ENCODE measurements at places on chromosomes 1 and 21.
A peak's percentile ranks its signal among the peaks of the same experiment; 100 is the strongest.

GRCh38 chr1:50275566-50275965 lies 147.7 kb downstream of the DMRTA2 start:
- no peak for DNase-seq

GRCh38 chr21:38428211-38428610 lies 70.1 kb downstream of the ERG start:
- no peak for DNase-seq

GRCh38 chr1:172405912-172406311 lies 14.6 kb upstream of the C1orf105 start:
- no peak for DNase-seq

DNA sequence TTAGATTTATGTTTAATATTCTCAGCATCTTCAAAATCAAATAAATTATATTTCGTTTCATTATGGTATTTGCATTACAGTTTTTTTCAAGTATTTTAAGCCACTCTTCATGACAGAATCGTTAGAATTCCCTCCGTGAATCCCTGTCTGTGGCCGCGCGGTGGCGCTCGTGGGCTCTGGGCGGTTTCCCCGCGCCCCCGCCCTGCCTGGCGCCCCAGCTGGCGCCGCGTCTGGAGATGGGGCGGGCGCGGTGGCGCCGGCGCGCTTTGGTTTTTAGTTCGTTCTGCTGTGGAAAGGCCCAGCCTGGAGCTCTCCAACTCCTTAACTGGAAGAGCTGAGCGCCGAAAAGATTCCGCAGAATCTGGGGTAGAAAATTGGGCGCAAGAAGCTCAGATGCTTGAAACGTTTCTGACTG lies 25.7 kb downstream of the PRMT2 start:
- DNase-seq, result peak; percentile 53

- no peak for DNase-seq
Observed at GRCh38 chr21:19510057-19510456, 1106.5 kb upstream of the TMPRSS15 start.

GRCh38 chr1:156383023-156383422 lies 14.0 kb downstream of the RHBG start:
- peak; percentile 68 for DNase-seq

DNA sequence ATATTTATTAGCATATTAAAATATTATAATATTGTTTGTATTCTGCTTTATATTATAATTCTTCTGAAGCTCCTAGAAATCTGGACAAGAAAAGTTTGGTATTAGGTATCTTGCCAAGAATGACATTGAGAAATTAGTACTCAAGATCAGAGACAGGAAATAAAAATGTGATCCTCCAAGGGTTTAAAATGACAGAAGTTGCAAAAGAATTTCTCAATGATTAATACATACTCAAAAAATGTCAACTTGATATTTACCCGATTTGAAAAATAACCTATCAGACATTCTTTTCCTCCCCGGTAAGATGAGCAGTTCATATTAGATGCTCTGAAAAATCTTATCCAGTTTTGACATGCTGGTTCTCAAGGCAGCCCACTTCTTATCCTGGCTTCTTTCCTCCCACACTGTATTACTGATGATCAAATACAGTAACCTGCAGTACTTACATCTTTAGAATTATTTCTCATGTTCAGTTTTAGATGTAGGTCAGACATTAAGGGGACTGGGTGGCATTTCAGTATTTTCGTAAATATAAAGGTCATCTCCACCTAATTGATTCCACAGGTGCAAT lies 55.3 kb downstream of the CACHD1 start:
- no peak for DNase-seq

- DNase-seq, result no peak
Observed at GRCh38 chr21:20254964-20255363, 743.2 kb upstream of the NCAM2 start.

GRCh38 chr21:38956856-38957571 lies 151.3 kb downstream of the ETS2 start:
- no peak for DNase-seq

DNA sequence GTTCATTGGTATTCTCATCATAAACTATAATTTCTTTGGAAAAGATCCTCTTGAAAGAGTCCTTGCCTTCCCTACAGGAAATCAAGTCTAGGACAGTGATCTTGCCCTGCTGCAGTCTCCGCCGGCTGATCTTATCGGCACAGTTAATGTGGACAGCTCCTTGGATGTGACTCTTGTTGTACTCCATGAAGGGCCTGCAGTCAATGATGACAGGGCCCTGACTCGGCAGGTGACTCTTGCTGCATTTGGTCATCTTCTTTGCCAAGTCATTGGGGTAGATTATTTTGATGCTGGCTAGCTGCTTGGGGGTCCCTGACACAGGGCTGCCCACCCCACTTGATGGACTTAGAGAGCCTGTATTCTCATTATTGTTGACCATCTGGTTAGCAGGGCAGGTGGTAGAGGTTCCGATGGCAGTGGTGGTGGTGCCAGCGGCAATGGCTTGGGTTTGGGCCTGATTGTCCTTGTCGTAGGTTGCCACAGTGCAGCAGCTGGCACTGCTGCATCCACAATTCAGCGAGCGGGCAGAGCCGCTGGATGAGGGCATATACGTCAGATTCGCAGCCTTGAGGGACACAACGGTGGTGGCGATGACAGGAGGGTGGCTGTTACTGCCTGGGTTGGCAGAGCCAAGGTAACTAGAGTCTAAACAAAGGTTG lies 2.7 kb downstream of the DUSP10 start:
- DNase-seq, result no peak

DNA sequence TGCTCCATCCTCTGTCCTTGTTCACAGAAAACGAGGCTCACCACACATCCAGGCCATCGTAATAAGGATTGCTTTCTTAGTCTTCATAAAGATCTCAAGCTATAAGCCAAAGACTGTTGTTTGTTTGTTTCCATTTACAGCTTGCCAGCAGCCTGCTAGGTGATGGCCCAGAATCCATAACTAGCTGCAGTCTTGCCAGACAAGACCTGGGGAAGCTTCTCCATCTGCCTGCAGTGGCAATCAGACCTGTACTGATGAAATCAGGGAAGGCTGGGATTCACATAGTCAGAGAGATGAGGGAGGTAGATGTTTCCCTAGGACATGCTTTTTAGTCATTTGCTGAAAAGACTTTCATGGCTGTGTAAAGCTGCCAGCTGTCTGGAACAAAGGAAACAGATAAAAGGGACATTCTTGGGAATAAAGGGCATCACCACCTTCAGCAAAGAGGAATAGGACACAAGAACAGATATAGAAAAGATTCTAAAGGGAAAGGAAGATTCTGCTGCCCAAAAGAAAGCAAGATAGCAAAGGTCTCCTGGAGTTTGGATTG lies 51.0 kb downstream of the MT1HL1 start:
- no peak for DNase-seq

DNA sequence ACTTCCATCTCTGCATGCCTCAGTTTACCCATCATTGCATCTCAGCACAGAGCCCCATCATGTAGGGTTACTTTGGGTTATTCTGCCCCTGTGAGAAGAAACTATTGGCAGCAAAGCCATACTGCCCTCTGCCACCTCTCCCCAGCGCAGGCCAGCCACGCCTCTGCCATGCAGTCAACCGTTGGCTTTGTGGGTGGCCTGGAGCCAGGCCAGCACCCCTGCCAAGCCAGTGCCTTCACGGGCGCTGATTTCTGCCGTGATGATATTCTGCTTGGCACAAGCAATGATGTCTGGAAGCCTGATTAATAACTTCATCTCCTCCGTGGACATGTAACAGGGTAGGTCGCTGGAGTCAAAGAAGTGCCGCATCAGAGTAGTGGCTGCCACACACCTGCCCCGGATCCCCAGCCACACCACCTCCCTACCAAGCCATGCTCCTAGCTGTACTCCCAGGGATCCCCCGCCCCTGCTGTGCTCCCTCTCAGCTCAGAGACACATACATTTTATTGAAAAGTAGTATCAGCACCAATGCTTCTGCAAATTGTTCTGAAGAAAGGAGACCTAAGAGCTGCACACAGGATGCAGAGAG lies 15.0 kb upstream of the CEP85 start:
- no peak for DNase-seq

DNA sequence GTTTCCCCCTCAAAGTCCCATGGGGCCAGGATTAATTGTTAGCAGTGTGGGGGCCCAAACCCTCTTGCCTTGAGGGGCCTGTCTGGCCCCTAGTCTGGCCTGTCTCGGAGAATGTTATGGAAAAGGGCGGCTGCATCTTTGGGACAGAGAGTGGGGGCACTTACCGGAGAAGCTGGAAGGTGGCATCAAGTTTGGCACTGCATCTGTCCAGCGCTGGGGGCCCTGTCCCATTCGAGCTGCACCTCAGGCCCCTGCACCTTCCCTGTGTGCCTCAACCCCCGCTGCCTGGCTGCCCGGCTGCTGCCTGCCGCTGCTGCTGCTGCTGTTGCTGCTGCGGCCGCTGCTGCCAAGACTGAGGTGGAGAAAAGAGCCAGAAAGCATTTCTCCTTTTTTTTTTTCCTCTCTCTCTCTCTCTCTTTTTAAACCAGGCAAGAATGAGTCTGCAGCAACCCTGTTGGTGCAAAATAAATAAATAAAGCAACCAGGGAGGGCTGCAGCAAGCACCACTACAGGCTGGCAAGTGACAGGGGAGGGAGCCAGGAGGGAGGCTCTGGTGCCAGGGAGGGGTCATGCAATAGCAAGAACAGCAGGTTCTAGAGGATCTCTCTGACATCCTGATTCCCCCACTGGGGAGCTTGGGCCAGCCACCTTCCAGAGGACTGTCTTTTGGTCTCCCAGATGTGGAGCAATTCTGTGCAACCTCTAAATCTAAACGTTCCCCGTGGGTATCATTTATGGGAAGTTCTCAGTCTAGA lies at the start of gene LINGO4:
TSS of gene LINGO4 (minus strand) at position 354 of the 755 bp plus-strand sequence. CDS start 2,715 bp downstream, outside the sequence.
- no peak for DNase-seq

DNA sequence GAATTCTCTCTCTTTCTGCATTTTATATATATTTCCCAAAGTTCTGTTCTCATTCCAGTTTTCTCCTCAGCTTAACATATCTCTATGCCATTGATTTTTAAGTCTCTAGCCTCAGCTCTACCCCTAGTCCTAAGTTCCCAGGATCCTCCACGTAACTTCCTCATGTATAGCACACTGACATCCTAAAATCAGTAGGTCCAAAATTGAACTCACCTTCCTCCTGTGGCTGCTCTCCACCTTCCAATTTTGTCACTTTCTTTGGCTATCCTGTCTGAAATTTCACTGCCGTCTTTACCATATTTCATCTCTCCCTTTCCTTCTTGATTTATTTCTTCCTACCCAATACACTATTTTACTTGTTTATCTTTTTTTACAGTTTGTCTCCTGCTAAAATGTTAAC lies 1.5 kb downstream of the SLAMF6 start:
- no peak for DNase-seq

DNA sequence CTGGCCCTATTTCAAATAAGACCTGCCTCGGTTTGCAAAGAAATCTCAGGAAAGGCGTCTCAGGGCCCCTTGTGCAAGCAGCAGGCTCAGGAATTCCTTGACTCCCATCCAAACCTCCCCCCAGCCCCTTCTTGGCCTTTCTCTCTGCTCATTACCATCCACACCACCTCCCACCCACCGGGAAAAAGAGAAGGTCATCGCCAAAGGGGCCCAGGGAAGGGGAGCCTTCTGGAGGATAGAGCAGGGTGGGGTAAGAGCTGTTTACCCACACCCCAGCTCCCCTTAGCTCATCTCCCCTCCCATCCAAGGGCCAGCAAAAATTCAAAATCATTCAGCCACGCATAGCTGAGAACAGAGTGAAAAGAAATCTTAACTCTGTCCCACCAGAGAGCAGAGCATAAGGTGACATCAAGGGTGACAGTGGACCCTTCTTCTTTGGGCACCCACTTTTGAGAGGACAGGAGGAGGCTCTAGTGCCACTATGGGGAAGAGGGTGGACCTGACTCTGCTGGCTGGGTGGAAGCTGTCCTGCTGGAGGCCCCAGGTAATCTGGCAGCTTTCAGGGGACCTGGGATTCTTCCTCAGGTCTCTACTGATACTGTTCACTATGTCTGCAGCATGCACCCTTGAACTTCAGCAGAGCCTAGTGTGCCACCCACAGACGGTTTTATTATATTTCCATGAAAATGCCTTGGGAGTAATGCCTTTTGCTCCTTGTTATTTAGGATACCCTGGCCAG lies 3.9 kb upstream of the WNT2B start:
- no peak for DNase-seq

DNA sequence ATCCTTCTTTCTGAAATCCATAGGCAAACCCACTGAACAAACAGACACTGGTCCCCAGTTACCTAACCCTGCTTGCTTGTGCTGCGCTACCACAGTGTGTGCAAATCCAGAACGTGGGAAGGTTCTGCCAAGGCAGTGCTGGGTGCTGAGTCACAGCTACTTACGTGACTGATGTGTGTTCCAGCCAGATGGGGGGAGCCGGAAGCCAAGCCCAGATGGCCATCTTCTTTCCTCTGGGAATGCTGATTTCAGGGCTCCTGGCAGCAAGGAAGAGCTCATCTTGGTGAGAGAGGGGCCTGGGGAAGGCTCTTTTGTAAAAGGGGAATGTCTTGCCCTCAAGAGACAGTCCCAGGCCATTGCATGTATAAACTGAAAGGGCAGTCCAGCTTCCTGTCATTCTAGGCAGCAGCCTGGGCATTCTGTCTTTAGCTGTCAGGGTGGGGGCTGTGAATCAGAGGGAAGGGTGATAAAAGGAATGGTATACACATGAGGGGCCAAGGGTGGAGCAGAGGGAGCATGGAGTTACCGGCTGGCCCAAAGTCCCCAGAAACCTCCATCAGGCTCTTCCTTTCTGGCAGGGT lies 54.1 kb downstream of the CD46 start:
- DNase-seq, result no peak

GRCh38 chr1:230808281-230808872 lies 59.9 kb downstream of the C1orf198 start:
- DNase-seq, result no peak

DNA sequence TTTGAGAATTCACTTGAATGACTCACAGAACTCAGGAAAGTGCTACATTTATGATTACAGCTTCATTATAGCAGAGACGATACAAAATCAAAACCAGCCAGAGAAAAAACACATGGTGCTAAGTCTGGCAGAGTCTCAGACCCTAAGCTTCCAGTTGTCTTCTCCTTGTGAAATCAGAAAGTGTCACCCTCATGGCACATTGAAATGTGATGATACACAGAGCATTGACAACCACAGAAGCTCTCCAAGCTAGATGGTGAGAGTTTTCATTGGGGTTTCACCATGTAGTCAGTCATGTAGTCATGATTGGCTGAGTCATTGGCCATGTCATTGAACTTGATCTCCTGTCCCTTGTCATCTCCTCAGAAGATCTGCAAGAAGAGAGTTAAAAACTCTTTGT lies 526.6 kb downstream of the MRPL39 start:
- DNase-seq, result no peak

GRCh38 chr1:12537294-12537693 lies 80.7 kb downstream of the DHRS3 start:
- DNase-seq, result no peak

Measured in activated naive CD8-positive, alpha-beta T cell treated with anti-CD3 and anti-CD28 coated beads for 36 hours (primary cell).